ENCODE measurements at places on chromosomes 7 and 10.

DNA sequence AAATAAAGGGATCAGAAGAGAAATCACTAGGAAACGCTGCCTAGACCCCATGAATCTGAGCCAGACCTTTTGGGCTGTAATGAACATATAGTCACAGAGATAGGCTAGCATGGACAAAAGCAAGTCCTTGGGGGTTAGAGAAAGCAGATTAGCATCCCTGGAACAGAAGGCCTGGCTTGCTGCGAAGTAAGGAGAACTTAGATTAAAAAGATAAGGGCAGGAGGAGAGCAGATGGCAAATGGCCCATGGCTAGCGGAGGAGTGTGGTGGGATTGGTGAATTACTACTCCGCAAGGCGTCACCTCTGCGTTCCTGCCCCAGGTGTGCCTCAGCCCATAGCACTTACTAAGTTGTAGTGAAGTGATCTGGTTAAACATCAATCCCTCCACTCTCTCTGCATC, 92.3 kb upstream of the ZNF438 start:
- DNase-seq: no peak

DNA sequence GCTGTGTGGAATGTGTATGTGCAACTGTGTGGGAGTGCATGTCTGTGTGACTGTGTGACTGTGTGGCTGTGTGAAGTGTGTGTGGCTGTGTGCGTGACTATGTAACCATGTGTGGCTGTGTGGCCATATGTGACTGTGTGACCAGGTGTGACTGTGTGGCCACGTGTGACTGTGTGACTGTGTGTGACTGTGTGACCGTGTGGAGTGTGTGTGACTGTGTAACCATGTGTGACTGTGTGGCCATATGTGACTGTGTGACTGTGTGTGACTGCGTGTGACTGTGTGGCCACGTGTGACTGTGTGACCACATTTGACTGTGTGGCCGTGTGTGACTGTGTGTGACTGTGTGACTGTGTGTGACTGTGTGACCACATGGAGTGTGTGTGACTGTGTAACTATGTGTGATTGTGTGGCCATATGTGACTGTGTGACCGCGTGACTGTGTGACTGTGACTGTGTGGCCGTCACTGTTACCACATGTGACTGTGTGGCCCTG, 502.9 kb downstream of the DNAJB6 start:
- DNase-seq: no peak

DNA sequence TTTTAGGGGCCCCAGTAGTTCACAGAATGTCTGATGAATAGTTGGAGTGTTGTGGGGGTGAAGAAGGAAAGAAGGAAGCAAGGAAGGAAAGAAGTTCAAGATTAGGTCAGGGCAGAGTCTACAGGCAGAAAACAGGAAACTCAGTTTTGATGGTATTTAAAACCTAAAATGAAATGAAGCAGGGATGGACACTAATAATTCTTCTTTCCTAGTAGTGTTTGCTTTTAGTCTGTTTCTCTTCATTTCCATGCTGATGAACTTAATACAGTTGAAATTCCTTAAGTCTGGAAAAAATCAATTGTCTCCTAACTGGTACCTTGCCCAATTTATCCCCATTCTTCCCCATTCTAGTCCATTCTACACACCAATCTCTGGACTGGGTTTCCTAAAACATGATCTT, 59.0 kb upstream of the GSAP start:
- DNase-seq: no peak

GRCh38 chr7:148828965-148829364, 55.1 kb downstream of the EZH2 start:
- no peak for DNase-seq

DNA sequence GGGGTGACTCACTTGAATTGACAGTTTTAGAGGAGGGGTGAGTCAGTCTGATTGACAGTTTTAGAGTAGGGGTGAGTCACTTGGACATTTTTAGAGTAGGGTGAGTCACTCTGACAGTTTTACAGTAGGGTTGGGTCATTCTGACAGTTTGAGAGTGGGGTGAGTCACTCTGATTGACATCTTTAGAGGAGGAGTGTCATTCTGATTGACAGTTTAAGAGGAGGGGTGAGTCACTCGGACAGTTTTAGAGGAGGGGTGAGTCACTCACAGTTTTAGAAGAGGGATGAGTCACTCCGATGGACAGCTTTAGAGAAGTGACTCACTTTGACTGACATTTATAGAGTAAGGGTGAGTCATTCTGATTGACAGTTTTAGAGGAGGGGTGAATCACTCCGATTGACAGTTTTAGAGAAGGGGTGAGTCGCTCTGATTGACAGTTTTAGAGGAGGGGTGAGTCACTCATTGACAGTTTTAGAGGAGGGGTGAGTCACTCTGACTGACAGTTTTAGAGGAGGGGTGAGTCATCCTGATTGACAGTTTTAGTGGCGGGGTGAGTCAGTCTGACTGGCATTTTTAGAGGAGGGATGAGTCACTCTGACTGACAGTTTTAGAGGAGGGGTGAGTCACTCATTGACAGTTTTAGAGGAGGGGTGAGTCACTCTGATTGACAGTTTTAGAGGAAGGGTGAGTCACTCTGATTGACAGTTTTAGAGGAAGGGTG, 595.9 kb downstream of the DNAJB6 start:
- no peak for DNase-seq

DNA sequence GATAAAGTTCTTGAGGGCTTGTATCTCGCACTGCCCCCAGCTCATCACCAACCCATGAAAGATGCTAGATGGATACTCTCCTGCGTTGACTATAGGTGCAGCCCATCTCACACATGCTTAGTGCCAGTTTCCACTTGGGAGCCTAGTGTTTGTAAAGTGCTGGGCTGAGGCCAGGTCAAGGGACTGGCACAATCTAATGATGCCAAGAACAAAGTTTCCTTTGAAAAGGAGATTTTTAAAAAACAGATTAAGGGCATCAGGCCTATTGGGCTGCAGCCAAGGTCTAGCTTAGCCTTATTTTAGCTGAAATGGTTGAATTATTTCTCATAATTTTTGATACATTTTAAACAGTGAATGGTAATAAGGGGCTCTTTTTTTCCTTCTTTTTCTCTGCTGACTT, 259.0 kb downstream of the ADRA2A start:
- no peak for DNase-seq

GRCh38 chr10:11403116-11403515, 208.3 kb downstream of the USP6NL start:
- no peak for DNase-seq

DNA sequence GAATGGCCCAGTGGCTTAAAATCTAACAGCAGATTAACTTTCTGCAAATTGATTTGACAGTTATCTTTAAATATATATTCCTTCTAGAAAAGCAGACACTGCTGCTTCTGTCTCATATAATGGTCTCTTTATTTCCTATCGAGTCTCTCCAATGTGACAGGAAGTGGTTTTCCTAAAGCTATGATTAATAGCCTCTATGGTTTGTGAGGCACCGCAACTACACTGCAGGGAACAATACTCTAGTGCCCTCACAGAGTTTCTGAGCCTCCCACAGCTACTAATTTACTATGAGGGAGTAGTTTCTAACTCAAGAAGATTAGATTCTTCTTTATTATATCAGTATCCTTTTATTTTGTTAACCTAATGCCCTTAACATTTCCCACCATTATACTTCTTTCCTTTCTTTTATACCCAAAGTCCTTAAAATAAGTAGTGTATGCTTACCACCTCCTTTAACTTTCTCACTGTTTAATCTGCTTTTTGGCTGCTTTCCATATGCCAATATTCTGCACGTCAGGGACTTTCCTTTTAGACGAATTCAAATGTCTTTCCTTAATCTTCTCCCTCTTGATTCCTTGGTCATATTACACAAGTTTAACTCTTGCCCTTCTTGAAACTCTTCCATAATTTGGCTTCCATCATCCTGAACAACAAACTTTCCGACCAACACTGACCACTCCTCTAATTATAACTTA, 23.8 kb upstream of the AHR start:
- DNase-seq: no peak

DNA sequence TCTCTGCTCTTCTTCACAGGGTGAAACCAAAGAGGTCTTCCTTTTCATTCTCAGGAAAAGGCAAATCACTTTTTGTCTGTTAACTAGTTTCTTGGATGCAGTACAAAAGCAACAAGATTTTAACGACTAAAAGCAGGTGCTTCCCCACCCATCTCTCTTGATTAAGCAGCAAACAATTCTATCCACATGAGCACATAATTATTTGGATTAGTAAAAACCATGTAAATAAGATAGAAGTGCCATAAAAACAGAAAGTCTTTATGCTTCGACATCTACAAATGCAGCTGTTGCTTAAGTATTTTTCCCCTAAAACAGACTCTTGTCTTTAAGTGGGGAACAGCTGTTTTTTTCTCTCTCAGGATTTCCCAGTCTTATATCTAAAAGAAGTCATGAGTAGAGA, 37.4 kb downstream of the USP54 start:
- DNase-seq: no peak

- DNase-seq: no peak
Observed at GRCh38 chr10:80497187-80498077, 40.3 kb upstream of the SH2D4B start.
